Activated T-cell treated with anti-CD3 and anti-CD28 coated beads, Interleukin-2, amount 50 U/mL, for 4 hours (primary cell): ENCODE measurements at places on chromosomes 13 and 19.

GRCh38 chr13:27952876-27953675 is 16.0 kb downstream of the CDX2 start:
- no peak for DNase-seq

DNA sequence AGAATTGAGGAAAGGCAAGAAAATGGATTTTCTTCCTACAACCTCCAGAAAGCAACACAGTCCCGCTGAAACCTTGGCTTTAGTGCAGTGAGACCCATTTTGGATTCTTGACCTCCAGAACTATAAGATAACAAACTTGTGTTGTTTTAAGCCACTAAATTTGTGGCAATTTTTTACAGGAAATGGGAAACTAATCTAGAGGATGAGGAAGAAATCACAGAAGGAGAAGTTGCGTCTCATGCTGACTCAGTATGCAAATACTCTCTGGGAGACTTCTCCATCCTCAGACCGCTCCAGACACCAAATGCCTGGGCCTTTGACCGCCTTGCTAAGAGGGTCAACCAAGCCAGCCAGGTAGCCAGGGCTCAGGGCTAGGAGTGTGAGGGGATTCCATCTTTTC is 13.1 kb upstream of the CEACAM16 start:
- DNase-seq: no peak

- no peak for DNase-seq
Observed at GRCh38 chr13:44760434-44760833, 184.3 kb upstream of the TSC22D1 start.

DNA sequence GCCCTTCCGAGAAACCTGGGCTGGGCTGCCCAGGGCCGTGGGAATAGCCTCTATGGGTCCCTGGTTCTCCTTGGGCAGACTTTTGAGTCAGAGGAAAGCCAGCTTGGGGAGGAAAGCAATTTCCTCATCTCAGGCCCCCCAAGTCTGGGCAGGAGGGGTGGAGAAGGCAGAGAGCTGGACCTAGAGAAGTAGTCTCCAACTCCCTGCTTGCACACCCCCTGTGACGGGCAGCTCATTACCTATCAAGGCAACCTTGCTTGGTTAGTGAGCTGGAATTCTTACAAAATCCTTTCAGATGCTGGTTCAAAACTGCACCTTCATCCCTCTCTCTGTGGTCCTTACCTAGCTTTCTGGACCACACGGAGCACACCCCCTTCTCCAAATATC is 33.9 kb downstream of the ACTL9 start:
- no peak for DNase-seq
